Activated T-helper 1 cell treated with anti-CD3 and anti-CD28 coated beads, Interleukin-12 subunit alpha, Interleukin-12 subunit beta, Interleukin-2, Interleukin-4 antibody, amounts not matched to agents 30 ng/mL and 10 ng/mL and 1 ng/mL, durations not matched to agents 14 hours and 24 hours and 36 hours (primary cell): ENCODE measurements at places on chromosomes 6 and 20. TPM values are rescaled to one million over a fixed set of nuclear protein-coding genes. Genes with fewer than 3 reads are reported as not detected.

GRCh38 chr20:45322952-45323383 is 14.9 kb upstream of the MATN4 start:
- no peak for DNase-seq

CST2 gene
- not detected in 2 replicates for total RNA-seq

DNA sequence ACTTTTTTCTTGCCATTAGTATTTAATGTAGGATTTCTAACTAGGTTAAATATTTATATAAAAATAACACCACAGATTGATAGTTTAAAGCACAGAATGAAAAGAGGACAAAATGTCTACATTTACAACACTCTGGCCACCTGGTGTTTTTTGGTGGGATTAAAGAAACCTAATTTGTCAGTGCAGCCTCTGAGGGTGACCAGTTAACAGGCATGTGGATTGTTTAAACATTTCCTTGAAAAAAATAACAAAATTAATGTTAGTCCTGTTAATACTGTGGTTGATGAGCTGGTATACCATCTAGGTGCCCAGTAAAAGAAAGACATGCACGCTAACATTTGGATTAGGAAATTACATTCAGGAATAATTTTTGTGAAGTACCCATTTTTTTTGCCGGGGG is 8.8 kb downstream of the SLC9A8 start:
- no peak for DNase-seq

APCDD1L gene
- total RNA-seq = not detected in 2 replicates

DNA sequence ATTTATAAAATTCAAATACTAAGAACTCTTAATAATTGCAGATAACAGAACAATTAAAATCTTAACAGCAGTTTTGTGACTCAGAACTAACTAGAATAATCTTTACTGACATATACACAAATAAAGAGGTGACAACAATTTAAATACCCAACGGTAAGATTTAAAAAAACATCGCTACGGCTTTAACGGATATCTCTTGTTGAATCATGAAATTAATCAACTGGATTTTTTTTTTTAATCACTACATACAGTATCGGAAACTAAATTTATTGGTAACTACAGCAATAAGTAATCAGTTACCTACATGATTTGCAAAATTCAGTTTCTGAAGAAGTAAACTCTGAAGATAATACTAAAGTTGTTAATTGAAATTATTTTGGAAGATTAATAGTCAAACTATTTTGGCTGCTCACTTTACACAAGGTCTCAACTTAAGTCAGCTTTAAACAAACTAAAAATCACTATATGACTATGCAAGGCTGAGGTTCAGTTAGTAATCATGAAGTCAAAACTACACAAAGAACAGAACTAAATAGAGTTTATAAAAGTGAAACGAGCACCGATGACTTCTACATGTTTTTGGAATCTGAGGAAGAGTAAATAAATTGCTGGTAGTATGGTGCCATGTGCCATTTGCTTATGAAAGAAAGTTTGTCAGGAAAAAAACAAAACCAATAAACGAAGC is 128.8 kb downstream of the HUS1B start:
- DNase-seq = no peak
